ENCODE measurements at places on chromosomes 11 and 22.

DNA sequence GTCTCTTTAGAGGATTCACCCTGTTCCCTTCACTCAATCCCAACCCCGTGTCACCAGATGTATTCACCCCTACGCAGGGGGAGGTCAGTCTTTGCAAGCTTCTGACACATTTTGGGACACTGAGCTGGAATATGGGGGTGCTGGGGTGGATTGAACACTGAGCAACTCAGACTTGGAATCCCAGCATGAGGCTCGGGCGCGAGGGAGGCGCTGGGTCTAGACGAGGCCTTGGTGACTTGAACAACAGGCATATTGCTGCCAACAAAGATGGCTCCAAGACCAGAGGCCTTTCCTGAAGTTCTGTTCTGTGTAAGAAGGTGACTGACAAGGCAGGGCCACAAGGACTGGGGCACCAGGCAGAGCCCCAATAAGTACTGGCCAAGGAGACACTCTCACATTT is 3.0 kb upstream of the SCGB2A1 start:
- no peak for DNase-seq

DNA sequence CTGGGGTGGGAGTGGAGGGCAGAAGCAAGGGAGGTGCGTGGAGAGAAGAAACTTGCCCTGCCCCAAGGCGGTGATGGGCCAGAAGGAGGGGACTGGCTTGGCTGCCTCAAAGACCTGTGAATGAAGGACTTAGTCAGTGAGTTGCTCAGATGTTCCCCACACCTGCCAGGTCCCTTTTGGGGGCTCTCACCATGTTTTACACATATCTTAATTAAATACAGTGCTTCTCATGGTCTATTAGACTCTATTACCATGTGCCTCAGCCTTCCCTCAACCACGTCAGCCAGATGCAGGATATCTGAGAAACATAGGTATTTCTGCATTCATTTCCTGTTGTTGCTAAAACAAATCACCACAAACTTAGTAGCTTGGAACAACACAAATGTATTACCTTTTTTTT is 429.5 kb downstream of the BUD13 start:
- DNase-seq: no peak

DNA sequence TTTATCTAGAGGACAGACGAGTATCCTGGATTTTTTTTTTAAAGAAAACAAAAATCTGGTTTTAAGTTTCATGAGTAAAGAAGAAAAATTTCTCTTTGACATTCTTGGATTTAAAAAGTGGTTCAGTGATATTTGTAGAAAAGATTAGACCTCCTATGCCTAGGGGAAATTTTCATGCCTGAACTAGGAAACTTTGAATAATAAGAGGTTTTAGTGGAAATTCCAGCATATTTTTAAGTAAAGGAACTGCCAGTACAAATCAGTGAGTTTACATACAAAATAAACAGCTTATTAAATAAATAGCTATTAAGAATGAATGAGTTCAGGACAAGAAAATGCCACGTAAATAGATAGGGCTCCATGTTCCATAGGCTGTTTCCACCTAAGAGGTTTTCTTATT is 17.5 kb downstream of the JAM3 start:
- no peak for DNase-seq

DNA sequence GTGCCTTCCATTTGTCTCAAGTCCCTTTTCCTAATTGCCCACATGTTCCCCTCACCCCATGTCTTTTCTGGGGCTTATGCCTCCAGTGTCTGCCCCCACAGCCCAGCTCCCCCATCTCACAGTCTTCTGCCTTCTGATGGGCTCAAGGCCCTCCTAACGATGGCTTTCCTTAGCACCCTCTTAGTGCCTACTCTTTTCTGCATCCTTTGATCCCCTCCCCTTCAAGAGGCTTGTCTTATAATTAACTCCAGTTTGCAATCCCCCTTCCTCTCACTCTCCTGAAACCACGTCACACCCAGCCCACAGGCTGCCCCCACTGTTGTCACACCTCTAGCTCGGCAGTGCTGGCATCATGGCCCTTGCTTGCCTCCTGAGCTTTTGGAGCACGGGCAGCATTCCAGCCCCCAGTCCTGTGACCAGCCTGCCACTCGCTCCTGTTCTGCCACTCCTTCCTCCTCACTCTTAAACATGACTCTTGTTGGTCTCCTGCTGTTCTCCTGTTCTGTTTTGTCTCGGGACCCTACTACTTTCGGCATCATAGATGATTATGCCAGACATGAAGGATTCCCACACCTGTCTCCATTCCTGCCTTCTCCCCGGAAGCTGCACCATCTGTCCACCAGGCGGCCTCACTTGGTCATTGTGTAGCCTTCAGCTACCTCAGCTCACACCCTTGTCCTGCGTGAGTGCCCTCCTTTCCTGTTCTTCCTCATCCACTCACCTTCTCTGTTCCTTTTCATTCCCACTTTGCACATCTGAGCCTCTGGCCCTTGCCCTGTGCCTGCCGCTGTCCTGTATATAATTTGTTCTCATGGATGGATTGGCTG is 26.1 kb downstream of the UBE2L3 start:
- no peak for DNase-seq

DNA sequence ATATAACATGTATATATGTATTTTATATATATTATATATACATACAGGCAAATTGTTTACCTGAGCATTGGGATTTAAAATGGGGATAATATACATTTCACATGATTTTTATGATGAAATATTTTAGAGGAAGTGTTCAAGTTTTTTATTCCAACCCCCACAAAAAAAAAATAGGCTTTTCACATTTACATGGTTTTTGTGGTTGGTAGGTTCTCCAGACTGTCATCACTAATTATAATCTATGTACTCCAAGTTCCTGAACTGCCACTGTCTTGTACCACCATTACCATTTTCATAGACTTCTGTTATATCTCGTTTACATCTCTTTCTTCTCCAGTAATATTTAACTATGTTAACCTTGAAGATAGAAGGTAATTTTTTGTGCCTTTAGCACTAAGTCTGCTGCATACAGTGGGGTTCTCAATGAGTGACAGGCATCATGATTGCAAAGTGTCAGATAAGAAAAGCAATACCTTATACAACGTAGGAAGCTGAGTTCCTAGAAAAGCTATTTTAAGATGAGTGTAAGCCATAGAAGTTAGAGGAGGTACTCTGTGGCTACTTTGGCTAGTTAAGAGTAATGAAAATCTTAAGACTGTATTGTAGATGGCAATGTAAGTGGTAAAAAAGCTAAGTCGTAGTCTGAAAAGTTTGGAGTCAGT is 5.2 kb downstream of the TMEM126A start:
- no peak for DNase-seq

- no peak for DNase-seq
These were observed 23.6 kb upstream of the CDON start for GRCh38 chr11:126086248-126086647.

DNA sequence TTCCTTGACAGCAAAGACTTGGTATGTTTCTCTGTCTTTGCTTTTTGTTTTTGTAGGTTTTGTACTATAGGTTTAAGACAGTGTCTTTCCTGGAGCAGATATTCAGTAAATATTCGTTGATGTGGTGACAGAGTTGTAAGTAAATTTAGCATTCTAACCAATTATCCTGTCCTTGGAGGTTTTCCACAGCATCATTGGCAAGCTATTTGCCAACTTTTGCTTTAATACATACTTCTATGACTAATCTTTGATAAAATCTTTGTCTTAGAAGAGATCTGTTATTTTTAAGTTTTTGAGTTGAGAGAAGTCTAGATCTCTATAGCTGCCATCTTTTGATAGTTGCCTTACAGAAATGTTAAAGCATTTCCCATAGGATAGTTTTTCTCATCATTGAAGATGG is 3.8 kb downstream of the USP47 start:
- no peak for DNase-seq

DNA sequence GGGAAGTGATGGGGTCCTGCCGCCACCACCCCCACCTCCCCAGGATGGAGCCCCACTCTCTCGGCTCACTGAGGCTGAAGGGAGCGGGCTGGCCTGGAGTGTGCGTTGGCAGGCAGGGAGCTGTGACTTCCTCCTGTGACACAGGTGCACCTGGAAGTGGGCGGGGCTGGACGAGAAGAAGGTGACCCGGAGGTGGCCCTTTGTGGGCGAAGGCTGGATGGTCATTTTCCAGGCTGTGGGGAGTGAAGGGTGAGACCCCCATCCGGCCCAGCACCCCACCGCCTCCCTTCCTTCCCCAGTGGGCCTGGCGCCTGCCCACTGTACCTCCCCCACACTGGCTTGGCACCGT is 15.3 kb downstream of the IL17REL start:
- DNase-seq: no peak

- peak; percentile 53 for DNase-seq
These were observed 27.4 kb upstream of the MALAT1 start for GRCh38 chr11:65471447-65471891.

DNA sequence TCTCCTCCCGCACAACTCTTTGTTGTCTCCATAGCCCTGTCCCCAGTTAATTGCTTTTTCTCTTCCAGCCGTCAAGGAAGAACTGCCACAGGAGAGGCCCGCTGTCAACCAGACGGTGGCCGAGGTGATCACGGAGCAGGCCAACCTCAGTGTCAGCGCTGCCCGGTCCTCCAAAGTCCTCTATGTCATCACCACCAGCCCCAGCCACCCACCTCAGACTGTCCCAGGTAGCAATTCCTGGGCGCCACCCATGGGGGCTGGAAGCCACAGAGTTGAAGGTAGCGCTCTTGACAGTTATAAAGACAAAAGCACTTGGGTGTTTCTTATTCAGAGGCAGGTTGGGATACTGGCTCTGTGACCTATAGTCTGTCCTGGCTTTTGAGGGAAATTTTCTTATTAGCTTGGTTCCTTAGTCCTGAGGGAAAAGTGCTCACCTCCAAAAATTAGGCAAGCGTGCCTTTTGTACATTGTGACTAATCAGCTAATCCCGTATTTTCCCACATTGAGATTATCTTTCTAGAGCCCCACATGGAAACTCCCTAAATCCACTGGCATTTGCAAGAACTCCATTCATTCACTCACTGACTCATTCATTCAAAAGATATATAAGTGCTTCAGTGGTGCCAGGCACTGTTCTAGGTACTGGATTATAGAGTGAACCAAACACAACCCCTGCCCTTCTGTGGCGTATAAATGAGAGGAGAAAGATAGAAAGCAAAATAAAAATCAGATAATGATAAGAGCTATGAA is 65.9 kb downstream of the KREMEN1 start:
- no peak for DNase-seq

DNA sequence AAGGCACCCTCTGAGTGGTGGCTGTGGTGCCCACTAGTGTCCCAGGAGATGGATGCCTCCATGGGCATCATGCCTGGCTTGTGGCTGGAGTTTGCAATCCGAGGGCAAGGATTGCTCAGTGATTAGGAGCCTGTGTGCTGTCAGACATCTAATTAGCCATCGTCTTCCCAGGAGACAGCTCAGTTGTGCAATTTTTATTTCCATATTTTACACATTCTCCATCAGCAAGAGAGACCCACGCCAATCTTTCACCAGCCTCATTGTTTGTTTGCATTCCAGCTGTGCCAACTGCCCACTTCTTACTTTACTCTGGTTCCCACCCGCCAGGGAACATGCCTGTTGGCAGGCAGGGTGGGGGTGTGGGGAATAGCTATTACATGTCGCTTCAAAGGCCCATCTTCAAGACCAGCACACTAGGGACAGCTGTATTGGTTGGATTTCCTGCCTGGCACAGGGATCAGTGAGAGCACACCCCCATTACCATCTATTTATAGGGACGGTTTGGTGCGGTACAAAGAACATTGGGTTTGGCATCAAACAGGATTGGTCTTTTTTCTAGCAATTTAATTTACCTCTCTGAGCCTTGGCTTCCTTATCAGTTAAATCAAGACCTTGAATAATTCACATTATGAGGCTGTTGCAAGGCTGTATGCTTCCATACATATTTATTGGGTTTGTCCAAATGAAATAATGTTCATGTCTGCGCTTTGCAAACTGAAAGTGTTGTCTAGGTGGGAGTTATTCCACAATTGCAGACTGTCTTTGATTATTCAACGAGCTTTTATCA is 80.7 kb upstream of the NAV2 start:
- no peak for DNase-seq

Measured in tongue (tissue), 3 donors.